Calu3 (cell line): ENCODE measurements at places on chromosomes 2 and 18. TPM values are rescaled to one million over a fixed set of nuclear protein-coding genes. Genes with fewer than 3 reads are reported as not detected.

DNA sequence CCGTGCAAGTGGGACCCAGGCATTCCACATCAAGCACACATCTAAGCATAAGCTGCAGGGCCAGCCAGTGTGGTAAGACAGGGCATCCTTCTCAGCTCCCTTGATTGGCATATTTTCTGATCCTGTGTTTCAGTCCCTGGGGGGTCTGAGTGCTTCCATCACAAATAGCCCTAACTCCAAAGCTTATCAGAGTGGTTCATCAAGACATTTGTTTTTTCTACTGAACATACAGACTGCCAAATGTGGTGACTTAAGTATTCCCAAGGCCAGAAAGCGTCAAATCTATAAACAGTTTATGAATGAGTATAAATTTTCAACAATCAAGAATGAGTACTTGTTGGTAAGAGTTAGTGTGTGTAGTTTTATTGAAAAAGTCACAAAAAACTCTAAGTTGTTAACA lies 18.8 kb downstream of the SPRED2 start:
- no peak for DNase-seq

DNA sequence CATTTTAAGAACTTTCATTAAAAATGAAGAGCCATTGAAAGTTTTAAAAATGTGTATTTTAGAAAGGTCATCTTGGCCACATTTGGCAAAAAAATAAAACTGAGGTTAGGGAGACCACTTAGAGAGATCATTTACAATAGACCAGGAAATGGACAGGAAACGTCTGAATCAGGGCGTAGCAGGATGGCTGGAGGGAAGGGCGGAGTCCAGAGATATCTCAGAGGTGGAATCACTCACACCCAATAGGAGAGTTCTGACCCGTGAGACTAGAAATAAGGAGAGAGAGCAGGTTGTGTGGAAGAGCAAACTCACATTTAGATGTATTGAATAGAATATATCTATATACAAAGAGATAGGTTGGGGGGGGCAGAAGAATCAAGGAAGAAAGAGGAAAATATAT lies 373.4 kb downstream of the METTL4 start:
- DNase-seq = no peak

DNA sequence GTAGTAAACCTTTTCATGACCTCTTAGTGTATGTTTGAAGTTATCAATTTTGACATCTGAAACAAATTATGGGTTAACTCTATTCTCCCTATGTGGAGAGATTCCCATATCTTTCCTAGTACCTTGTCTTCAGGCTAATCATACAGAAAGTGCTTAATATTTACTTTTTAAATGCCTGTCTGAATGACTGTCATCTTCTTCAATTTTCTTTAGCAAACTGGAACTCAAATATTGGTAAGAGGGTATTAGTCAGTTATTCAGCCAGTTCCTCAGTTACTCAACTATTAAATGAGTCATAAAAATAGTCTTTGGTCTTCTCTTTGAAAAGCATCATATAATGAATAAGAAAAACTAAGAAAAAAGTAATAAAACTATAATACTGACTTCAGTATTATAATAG lies 1038.0 kb upstream of the PIK3C3 start:
- no peak for DNase-seq

CFC1 gene
- total RNA-seq = not detected in 2 replicates
